ENCODE measurements at places on chromosomes 7 and 10.

GRCh38 chr10:126475074-126475691 is 86.9 kb upstream of the ADAM12 start:
- no peak for DNase-seq

DNA sequence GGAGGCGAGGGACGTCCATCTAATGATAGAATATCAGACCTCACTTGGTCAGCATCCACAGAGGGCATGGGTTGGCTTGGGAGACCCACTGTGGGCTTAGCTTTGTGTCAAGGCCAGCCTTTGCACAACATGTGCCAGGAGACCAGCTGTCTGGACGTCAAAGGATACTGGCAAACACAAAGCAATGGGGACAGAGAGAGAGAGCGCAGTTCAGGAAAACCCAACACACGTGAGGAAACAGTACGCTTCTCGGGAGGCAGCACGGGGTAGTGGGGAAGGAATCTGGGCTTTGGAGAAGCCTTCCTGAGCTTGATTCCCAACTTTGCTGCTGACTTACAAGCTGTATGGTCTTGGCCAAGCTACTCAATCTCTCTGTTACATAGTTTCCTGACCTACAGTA is 14.7 kb downstream of the PRLHR start:
- no peak for DNase-seq

DNA sequence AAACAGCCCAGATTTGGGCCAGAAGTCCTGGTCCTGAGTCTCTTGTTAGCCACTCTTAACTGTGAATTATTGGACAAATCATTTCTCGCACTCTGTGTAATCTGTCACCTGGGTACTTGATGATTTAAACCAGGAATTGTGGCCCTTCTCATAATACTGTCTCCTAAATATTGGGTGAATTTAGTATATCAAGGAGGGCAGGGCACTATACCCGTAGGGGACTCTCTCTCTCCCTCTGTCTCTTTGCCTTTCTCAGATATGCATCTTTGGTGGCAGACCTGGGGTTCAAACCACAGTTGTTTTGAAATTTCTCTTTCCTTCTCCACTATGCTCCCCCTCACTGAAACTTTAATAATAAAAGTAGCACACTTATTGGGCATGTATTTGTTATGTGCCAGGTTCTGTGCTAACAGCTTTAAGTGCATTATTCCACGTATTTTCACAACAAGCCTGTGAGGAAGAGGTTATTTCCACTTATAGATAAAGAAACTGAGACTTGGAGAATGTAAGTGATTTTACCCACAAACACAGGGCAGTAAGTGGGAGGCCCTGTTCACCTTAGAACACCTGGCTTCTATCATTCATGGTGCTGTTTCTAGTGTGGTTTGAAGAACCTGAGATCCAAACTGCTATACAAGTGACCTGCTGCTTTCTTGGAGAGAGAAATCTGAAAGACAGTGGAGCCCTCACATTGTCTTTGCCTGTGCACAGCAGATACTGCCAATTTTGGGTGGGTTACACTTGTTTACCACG is 11.8 kb downstream of the FAS start:
- no peak for DNase-seq

DNA sequence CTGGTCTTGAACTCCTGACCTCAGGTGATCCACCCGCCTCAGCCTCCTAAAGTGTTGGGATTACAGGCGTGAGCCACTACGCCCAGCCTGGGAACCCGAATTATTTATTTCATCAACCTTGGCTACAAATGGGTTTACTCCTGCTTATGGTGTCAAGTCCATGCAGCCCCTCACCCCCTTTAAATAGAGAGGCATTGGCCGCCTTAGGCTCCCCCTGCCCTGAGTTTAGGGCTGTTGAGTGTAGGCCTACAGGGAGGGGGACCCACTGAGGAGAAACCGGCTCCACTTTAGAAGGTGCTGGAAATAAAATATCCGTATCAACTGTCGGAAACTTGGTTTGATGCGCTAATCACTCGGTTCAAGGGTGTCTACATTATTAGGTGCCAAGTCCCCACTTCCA is 8.7 kb upstream of the SP8 start:
- DNase-seq, result no peak

DNA sequence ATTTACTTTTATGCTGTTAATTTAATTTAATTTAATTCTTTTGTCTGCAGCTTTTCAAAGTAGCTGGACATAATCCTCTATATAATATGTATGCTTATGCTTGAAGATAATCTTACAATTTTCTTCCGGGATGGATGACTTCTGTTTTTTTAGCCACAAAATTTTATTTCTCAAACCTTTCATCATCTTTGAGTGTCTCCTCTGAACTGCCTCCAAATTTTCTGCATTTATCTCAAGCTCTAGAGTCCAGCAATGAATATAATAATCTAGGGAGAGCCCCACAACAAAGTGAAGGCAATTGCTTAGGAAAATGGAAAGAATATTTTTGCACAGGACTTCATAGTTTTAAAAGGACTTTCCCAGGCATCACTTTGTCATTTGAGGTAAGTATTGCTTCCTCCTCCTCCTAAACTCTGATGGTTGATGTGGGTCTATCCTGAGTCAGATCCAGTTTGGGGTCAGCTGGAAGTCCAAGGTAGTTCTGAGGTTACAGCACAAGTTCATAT is 53.7 kb upstream of the FAM3C start:
- no peak for DNase-seq

DNA sequence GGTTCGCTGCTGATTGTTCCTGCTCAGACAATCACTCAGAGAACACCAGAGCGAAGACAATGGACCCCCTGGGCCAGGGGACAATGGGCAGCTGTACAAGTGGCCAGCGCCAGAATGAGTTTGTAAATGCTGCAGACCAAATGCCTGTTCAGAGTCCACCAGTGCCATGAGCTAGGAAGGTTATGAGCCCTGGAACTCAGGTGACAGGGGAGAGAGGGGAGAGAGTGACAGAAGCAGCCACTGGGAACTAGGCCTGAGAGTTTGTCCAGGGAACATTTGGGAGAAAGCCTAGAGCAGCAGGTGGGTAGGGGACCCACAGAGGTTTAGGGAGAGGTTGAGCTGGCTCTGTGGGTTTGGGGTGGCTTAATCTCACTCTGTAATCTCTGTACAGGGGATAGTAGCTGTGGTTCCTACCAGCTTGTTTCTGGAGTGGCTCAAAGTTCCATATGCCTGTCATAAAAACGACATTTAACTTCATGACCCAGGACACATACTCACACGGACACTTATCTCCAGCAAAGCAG is 60.4 kb downstream of the C10orf105 start:
- no peak for DNase-seq

Data from activated CD8-positive, alpha-beta memory T cell treated with anti-CD3 and anti-CD28 coated beads for 1 hour (primary cell).